T-helper 22 cell (primary cell): ENCODE measurements at places on chromosomes 7 and 10.

- no peak for DNase-seq
These were observed 221.4 kb downstream of the ADARB2 start for GRCh38 chr10:1515780-1516491.

DNA sequence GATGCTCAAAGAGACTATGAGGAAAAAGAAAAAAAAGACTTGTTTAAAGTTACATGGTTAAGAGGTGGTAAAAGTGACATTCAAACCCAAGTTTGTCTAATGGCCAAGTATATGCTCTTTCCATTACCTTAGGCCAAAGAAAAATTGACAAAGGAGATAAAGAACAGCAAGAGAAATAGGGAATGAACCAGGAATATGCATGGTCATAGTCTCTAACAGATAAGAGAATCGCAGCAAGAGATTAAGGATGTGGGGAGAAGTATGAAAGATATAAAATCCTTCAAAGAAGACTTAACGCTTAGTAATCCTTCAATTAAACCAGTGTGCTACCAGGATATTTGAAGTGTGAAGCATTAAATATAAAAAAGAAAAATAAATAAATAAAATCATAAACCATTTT, 23.2 kb upstream of the LRRN3 start:
- no peak for DNase-seq

GRCh38 chr10:35451151-35452016, 115.1 kb downstream of the CCNY start:
- no peak for DNase-seq

- DNase-seq, result no peak
These were observed 33.5 kb upstream of the TTYH3 start for GRCh38 chr7:2598154-2598823.

DNA sequence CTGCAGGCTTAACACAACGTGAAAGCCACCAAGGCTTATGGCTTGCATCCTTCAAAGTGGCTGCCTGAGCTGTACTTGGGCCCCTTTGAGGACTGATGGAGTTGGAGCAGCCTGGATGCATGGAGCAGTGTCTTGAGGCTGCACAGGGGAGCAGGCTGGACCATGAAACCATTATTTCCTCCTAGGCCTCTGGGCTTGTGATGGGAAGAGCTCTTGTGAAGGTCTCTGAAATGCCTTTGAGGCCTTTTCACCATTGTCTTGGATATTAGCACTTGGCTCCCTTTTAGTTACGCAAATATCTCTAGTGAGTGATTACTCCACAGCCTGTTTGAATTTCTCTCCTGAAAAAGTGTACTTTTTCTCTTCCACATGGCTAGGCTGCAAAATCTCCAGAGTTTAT, 201.2 kb upstream of the NPY start:
- no peak for DNase-seq
